Mammary microvascular endothelial cell (primary cell): ENCODE measurements at places on chromosomes 2 and 18. TPM values are rescaled to one million over a fixed set of nuclear protein-coding genes. Genes with fewer than 3 reads are reported as not detected.

The LANCL1 gene
- total RNA-seq, result 20.4 and 24.2 TPM in 2 replicates

The CCDC178 gene
- 8.2 and 8.5 TPM in 2 replicates for total RNA-seq

The CRYGD gene
- not detected in 2 replicates for total RNA-seq

The MATN3 gene
- total RNA-seq, result 4.0 and 4.1 TPM in 2 replicates

The SERPINB8 gene
- 23.3 and 24.1 TPM in 2 replicates for total RNA-seq

The CAVIN2 gene
- 235 and 249 TPM in 2 replicates for total RNA-seq

The DOCK10 gene
- total RNA-seq, result 5.8 and 6.3 TPM in 2 replicates

The CXCR1 gene
- total RNA-seq, result not detected in 2 replicates

The CROCC2 gene
- total RNA-seq, result not detected in 2 replicates

The HOXD10 gene
- total RNA-seq, result 4.4 and 7.5 TPM in 2 replicates

The GDF7 gene
- under 0.01 and 0.10 TPM in 2 replicates for total RNA-seq

The MARCO gene
- total RNA-seq, result not detected in 2 replicates

The POTEC gene
- total RNA-seq, result not detected in 2 replicates

The HJURP gene
- total RNA-seq, result 22.8 and 22.9 TPM in 2 replicates
